ENCODE measurements at places on chromosomes 3 and 15.

- DNase-seq = no peak
Observed at GRCh38 chr3:36918050-36918449, 26.8 kb downstream of the TRANK1 start.

GRCh38 chr15:58451826-58452225, 20.0 kb downstream of the LIPC start:
- no peak for DNase-seq

- DNase-seq = no peak
Observed at GRCh38 chr3:73144828-73145227, 83.4 kb downstream of the EBLN2 start.

DNA sequence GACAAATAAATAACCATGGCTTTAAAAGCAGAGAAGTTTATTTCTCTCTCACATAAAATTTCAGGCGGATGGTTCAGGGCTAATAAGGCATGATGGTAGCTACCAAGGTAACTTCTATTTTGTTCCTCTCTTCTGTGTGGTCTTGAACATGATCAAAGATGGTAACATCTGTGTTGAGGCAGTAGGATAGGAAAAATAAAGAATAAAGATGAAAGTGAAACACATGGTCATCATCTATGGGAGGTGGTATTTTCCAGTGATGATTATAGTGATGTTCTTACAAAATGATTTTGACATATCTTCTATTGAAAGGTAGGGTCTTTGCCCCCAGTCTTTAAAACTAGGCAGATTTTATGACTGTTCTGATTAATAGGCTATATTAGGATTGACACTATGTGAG, 14.2 kb upstream of the SST start:
- DNase-seq = no peak

- DNase-seq = no peak
Observed at GRCh38 chr3:150825916-150826377, 63.0 kb upstream of the SIAH2 start.

DNA sequence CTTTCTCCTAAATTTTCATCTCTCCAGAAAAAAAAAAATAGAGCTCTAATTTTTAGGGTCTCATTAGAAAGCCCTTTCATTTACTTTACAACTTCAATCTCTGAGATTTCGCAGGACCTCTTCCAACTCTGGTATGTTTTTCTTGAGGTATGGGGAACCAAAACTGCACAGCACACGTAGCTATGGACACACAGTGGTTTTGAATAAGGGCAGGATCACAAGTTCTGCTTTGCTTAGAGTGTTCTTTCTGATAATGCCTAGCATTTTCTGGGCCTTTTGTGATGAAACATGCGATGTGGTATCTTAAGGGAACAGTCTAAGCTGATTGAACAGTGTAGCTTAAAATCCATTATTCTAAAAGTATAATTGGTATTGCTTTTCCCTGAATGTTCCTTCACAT, 25.3 kb downstream of the ZNF592 start:
- no peak for DNase-seq

All from fibroblast of skin of left biceps (primary cell).